ENCODE measurements at places on chromosomes 7 and 10.

GRCh38 chr7:142496545-142496991 is 238.7 kb upstream of the PRSS58 start:
- DNase-seq, result peak; percentile 98

DNA sequence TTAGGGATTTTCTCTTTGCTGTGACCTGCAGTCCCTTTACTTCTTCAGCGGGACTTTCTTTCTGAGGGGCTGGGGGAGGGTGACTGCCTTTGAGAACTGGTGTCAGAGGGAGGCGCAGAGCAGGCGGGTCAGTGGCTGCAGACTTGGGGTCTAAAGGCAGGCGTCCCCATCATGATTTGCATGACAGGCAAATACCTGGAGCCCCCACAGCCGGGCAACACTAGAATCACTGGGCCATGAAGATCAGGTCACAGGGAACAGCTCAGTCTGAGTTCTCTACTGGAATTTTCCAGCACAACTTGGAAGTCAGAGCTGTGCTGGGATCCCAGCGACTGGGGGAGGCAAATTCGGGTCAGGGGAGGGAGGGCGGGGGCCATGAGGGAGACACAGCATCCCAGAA is 29.2 kb upstream of the PITRM1 start:
- DNase-seq, result no peak

GRCh38 chr10:77320971-77321471 is 316.6 kb downstream of the KCNMA1 start:
- no peak for DNase-seq

DNA sequence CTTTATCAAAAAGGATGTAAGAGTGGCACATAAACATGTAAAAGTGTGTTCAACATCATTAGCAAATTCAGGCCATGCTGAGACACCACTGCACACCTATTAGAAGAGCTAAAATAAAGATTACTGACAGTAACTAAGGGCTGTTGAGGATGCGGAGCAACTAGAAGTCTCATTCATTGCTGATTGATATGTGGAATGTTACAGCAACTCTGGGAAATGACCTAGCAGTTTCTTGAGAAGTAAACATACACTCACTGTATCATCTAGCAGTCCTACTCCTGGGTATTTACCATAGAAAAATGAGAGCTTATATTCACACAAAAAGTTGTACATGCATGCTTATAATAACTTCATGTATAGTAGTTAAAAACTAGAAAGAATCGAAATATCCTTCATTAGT is 77.3 kb downstream of the CCSER2 start:
- DNase-seq, result no peak

- no peak for DNase-seq
Measured at GRCh38 chr7:127239814-127240213, 12.9 kb downstream of the GRM8 start.

GRCh38 chr7:142097571-142097970 is 13.9 kb upstream of the MGAM2 start:
- no peak for DNase-seq

GRCh38 chr10:96324447-96324846 is 20.2 kb downstream of the DNTT start:
- no peak for DNase-seq

GRCh38 chr10:29022513-29022912 is 266.4 kb upstream of the LYZL1 start:
- DNase-seq, result no peak

GRCh38 chr10:88672041-88672440 is 7.8 kb downstream of the LIPF start:
- no peak for DNase-seq

- peak; percentile 37 for DNase-seq
Measured at GRCh38 chr10:13074563-13075451, 25.2 kb upstream of the OPTN start.

DNA sequence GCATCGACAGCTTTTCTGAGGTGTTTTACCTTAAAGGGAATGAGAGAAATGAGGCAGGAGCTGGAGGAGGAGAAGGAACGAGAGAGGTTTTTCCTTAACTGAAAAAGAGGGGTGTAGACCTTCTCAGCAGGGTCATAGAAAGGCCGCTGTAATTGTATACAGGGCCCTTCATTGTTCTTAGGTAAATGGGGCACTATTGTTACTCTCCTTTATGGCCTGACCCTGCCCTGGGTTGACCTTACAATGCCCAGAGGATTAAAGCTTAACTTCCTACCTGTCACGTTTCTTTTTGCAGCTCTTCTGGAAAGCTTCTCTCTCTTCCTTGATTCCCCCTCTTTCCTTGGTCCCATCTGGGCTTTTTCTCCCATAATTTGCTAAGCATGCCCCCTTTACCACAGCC is 13.7 kb upstream of the PDLIM1 start:
- DNase-seq, result no peak

DNA sequence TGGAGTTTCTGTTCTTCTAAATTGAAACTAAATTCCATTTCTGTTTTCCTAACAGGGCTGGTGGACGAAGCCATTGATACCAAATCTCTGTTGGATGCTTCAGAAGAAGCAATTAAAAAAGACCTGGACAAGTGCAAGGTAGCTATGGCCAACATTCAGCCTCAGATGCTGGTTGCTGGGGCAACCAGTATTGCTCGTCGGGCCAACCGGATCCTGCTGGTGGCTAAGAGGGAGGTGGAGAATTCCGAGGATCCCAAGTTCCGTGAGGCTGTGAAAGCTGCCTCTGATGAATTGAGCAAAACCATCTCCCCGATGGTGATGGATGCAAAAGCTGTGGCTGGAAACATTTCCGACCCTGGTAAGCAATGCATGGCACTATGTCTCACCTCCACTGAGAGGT is 45.6 kb downstream of the AP3M1 start:
- DNase-seq, result no peak

- DNase-seq, result no peak
Measured at GRCh38 chr7:24898691-24899090, 81.3 kb downstream of the OSBPL3 start.

DNA sequence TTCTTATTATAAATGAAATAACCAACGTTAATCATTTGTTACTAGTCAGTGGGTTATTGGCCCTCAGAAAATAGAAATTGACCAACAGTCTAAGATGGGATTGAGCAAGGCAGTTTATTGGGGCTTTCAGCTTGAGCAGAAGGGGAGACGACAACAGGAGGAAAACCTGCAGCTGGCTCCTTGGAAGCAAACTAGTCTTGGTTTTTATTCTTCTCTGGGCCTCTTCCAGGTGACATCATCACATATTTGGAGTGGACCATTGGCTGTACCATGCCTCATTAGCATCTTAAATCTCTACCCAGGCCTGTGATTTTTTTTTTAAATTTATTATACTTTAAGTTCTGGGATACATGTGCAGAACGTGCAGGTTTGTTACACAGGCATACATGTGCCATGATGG is 59.0 kb upstream of the CSTF2T start:
- no peak for DNase-seq

DNA sequence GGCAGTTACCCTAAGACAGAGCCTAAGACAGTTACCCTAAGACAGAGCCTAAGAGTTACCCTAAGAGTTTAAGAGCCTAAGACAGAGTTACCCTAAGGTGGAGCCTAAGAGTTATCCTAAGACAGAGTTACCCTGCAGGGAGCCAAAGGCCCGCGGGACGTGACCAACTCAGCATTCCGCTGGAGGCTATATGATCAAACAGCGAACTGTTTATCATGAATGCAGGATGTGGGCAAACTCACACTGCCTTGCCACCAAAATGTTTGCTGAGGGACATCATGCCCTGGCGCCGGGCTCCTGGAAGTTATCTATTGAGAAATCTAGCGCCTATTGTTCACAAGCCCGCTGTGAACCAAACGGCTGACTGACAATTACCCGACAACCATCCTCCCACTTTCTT is 49.9 kb downstream of the BLVRA start:
- no peak for DNase-seq

GRCh38 chr7:151073990-151074389 is 6.6 kb downstream of the FASTK start:
- DNase-seq, result no peak

DNA sequence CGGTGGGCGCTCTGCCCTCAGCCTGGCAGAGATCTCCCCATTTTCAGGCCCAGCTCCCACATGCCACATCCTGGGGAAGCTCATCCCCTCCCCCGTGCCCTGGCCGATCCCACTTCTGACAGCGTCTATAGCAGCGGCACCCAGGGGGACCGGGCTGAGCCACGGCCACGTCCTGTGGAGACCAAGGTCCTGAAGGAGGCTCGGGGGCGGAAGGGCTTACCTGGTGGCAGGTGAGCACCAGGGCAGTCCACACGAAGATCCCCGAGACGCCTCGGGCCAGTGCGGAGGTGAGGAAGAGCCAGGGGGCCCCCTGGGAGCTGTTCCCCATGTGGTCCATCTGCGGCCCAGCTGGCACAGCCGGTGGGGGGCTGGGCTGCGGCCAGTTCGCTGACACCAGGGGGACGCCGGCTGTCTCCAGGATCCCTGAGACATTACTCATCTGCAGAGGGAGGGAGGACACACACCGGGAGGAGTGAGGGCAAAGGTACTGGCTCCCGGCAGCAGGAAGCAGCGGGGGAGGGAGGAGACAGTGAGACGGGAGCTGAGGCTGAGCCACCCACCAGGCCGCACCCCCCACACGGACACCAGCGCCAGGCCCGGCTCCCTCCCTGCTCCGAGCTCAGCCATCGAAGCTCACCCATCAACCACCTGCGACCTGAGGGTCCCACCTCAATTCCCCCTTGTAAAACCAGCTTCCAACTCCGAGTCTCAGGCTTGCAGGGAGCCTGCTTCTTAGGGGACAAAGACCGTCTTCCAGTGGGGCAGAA is 776 bp downstream of the TMEM184A start:
- peak; percentile 96 for DNase-seq

DNA sequence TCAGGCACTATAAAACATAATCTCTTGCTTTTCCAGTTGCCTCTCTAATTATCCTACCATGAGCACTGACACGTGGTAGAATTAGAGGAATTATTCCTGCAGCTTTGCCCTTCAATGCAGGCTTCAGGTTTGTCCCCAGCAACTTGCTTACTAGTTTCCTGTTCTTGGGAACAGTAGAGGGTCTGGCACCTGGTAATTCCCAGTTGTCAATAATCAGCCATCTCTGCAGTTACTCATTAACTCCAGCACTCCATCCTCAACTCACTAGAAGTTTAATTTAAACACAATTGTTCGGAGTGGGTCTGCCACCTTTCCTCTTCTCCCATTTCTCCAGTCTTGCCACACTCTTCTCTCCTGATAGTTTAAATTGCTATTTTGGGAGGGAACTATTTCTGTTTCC is 324.3 kb upstream of the KIAA1217 start:
- DNase-seq, result no peak

DNA sequence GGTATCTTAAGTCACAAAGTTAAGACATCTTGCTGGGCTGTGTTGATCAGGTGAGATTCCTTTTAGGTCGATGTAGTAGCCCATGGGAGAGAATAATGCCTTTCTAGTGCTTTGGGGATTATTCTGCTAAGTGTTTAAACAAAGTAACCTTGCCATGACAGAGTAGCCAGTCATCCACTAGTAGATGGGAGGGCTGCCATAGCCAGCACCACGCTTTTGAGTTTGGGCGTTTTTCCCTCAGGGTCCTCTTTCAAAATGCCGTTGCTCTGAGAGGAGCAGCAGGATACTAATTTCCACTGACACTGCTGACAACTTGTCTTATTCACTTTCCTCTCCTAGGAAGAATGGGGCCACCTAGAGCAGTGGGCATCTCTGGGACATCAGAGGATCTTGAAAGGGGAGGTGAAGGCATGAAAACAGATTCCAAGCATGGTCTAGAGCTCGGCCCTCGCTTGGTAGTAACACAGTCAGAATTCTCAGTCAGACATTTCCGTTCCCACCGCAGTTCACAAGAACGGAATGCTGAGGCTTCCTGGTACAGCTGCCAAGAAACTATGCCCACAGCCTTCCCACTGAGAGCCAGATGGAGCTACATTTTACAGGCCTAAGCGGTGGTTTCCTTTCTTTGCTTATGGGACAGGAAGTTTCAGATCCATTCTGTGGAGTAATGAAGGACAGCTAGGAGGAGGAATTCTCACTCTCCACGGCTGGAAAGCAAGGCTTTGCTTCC is 15.3 kb upstream of the RSU1 start:
- peak; percentile 64 for DNase-seq

- no peak for DNase-seq
Measured at GRCh38 chr7:102064361-102065025, 222.2 kb upstream of the SH2B2 start.

DNA sequence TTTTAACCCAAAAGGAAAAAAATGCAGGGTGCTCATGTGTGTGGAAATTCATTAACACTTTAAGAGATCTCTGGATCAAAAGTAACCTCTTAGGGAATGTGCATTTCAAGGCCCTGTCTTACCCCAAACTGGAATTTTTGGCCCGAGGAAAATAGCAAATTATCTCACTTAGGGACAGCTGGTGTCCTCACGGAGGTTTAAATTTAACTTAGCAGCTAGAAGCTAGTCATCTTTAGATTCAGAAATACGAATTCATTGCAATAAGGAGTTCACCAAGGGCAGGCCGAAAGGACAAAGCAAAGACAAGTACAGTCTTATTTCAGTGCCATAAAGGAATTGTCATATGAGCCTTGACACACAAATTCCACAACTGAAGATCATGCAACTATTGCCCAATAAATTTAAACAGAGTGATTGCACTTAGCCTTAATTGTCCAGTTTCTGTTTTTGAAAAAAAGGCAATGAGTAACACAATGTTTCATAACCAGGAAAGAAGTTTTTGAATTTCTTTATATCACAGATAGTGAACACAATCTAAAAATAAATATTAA is 22.4 kb upstream of the SEMA3C start:
- peak; percentile 71 for DNase-seq

DNA sequence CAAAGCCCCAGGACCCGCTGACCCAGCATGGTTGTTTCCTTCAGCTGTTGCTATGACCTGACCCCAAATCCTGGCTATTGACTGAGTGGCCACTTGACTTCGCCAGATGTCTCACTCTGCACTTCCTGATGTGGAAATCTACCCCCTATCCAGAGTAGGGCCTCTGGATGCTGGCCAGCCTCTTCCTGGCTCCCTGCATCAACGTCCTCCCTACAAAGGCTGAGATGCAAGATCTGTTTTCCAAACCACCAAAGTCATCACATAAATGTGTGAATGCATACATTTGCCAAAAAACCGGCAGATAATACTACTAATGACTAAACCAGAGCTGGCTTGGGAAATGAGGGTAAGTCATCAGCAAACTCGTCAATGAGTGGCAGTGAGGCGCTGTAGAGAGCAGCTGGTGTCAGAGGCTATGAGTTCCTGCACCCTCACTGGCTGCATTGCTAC is 70.4 kb downstream of the PYROXD2 start:
- DNase-seq, result no peak

- peak; percentile 80 for DNase-seq
Measured at GRCh38 chr7:44867073-44867995, 18.0 kb downstream of the PURB start.

DNA sequence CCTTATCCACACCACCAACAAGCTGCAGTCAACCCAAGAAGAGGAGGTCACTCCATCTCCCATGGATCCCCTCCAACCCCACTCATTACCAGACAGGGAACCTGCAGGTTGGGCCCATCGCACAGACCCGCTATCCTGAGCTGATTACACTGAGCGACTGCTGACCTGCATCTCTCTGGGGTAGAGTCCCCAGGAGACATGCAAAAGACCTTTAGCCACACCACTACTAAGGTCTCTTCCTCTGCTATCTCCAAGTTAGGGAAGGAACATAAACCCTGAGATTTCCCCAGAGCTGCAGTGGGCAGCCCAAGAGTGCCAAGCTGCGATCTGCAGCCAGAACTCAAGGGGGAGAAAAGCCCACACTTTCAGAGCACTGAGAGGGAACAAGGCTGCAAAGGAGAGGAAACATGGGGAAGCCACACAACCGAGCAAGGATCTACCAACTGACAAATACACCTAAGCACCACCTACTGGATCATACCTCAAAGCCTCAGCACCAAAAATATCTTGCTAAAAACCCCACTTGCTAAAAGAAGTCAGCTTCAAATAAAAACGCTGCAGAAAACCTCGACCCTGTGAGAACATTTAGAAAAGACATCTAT is 298.2 kb downstream of the SORCS1 start:
- no peak for DNase-seq

GRCh38 chr7:155333346-155334234 is 35.9 kb downstream of the INSIG1 start:
- no peak for DNase-seq
